CD4-positive, alpha-beta T cell treated with Interleukin-17A for 1 hour (primary cell): ENCODE measurements at places on chromosomes 4 and X.

DNA sequence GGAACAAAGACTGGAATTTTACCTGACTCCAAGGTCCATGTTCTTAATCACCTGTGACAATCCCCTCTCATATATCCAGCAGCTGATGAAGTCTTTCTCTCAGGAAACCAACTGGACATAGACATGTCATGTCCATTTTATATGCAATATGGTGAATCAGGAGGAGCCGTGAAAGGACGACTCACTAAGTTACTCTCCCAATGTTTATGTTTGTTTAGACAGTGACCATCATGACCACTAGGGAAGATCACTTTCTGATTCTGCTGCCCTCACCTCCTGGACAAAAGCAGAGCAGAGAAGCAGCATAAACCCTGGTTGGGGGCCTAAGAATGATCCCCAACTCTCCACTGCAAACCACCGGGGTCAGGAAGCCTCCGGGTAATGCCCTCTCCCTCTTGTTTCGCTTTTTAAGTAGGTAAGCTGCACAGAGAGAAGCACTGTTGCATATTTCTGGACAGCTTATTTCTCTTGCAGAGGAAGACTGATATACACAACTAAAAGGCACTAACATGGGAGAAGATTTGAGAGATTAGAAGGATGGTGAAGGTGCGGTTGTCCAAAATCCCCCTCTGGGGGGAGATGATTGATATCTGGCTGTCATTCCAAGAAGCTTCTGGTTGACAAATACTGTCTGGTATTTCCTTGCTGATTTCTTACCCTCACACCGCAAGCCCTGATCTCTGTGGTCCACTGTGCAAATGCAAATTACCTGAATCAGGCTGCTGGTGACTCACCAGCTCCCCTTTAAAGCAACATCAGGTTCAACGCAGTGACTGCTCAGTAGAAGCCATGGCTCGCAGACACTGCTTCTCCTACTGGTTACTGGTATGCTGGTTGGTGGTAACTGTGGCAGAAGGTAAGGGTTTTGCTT lies at the start of gene ODAPH:
Gene ODAPH, plus strand, starts transcription at position 773 of the 871 bp plus-strand sequence. Its CDS starts 17 bp downstream, at position 790.
- DNase-seq: peak; percentile 3

GRCh38 chr4:51909236-51909703 lies 66.3 kb downstream of the DCUN1D4 start:
- no peak for DNase-seq

GRCh38 chr4:85784947-85785346 lies 310.0 kb downstream of the ARHGAP24 start:
- no peak for DNase-seq

- DNase-seq: no peak
These were observed 7.8 kb upstream of the HPSE start for GRCh38 chr4:83342476-83342875.

DNA sequence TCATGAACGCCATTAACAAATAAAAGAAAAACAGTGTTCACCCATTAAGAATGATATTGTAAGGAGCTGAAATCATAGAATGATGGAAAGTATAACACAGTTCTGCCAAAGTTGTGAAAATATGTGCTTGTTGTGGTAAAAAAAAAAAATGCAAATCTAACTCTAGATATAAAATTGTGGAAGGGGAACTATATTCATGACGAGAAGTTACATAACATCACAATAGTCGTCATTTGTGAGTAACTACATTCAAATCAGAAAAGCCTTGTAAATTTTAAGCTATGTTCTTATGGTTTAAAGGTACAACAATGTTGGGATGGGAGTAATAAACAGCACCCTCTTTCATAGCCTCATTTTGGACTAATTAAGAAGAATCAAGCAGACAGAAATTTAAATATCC lies 57.6 kb upstream of the PRDM8 start:
- no peak for DNase-seq

- no peak for DNase-seq
These were observed 10.2 kb downstream of the CRLF2 start for GRCh38 chrX:1202251-1202650.

DNA sequence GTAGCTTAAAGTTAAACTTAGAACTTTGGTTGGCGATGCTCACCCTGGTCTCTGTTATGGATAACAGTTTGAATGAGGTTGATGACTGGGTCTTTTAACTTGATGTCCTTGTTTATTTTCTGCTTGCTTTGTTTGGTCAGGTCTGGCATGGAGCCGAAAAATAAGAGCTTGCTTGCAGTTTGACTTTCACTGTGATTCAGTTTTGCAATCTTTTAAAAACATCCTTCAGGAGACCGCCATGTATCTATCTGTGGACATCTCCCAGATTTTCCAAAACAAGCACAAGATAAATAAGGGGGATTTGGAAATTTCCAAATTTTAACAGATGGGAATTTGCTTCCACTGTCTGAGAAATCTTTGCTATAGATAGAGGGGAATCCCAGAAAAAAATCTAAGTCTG lies 246.7 kb downstream of the PALLD start:
- DNase-seq: no peak

GRCh38 chr4:79915246-79915645 lies 157.8 kb downstream of the ANTXR2 start:
- no peak for DNase-seq

- peak; percentile 46 for DNase-seq
These were observed 31.9 kb downstream of the F8A1 start for GRCh38 chrX:154918060-154918483.

DNA sequence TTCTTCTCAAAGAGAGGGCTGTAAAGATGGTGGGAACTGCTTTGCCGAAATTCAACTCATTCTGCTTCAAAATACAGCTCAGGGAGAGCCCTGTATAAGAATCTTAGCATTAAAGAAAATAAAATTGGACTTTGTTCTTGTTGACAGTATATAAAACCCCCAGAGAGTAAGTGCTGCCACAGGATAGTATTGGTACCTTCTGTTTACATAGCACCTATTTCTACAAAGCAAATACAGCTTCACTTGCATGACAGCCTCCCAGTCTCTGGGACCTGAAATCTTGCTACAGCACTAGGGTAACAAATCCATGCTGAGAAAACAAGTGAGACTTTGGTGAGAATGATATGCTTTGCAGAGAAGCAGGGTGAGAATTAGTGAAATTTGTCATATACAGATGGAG lies 428.6 kb downstream of the ADGRL3 start:
- DNase-seq: no peak

- peak; percentile 2 for DNase-seq
These were observed 88.8 kb downstream of the DGKK start for GRCh38 chrX:50381729-50382415.

GRCh38 chr4:138158746-138159297 lies 83.3 kb downstream of the SLC7A11 start:
- no peak for DNase-seq

- no peak for DNase-seq
These were observed 104.1 kb upstream of the GPRIN3 start for GRCh38 chr4:89411539-89412309.

DNA sequence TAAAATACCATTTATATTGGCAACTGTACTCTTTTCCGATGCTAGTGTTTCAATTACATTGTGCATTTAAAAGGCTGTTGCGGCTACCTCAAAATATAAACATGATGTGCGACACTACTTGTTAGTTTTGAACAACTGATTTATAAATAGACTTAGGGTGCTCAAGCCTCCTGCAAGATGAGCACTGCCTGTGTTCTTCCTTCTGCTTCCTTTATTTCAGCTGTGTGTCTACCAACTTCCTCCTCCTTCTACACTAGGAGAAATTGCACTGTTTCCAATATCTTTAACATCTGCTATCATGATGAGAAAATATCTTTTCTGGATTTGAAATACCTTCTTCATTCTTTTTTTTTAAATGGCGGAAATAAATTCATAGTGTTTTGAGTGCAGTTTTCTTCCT lies 24.0 kb downstream of the TET2 start:
- DNase-seq: no peak

- no peak for DNase-seq
These were observed 60.6 kb upstream of the CFAP47 start for GRCh38 chrX:35858906-35859305.

GRCh38 chrX:119041175-119041574 lies 31.6 kb upstream of the CT47C1 start:
- DNase-seq: no peak

- peak; percentile 24 for DNase-seq
These were observed 674 bp downstream of the SEC24B start for GRCh38 chr4:109434007-109434971.

- no peak for DNase-seq
These were observed 125.3 kb upstream of the CLNK start for GRCh38 chr4:10809905-10810304.

DNA sequence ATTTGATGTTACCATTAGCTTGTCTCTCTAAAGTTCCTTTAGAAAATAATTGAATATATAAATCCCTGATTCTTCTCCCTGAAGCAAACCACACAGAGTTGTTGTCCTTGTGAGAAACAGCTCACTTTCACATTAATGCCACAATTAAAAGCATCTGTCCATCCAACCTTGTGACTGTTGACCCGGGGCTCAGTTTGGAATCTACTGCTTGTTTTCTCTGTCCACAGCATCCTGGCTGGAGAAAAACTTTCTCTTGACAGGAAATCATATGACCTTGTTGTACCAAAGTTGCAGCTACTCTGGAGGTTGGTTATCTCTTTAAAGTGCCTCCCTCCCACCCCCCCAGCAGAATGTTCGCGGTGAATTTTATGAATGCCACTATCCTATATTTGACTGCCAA lies 3.1 kb downstream of the PRKG2 start:
- DNase-seq: no peak

- no peak for DNase-seq
These were observed 82.6 kb downstream of the LUZP4 start for GRCh38 chrX:115372152-115372551.

GRCh38 chr4:114773339-114773738 lies 174.7 kb downstream of the UGT8 start:
- DNase-seq: no peak

DNA sequence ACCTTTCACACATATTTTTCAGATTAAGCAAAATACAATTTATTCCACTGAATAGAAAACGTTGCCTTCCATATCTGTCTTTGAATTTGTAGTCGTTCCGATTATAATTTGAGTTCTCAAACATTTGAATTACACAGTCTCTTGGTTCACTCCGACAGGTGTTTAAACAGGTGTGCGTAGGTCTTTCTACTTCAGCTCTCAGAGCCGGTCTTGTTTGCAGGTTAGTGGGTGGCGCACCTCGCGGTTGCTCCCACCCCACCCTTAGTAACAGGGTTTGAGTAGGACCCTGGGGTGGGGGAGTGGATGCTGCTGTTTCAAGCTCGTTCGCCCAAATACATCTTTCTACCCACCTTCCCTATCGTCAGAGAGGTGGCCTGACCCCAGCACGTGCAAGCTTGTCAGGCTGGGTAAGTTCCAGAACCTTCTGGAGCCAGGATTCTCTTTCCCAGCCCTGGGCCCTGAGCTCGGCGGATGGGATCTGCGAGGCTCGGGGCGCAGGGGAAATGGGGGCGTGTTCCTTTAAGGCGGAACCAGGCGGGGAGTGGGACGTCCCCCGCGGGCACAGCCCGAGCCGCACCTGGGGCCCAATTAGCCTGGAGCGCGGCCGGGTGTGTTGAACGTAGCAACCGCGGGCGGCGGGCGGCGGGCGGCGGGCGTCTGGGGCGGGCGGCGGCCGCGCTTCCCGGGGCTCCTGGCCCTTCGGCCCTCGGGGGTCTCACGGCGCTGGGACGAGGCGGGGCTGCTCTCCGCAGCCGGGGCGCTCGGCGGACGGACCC lies at the start of gene FAM149A:
Gene FAM149A, plus strand, starts transcription at position 591 of the 776 bp plus-strand sequence.
- peak; percentile 26 for DNase-seq

DNA sequence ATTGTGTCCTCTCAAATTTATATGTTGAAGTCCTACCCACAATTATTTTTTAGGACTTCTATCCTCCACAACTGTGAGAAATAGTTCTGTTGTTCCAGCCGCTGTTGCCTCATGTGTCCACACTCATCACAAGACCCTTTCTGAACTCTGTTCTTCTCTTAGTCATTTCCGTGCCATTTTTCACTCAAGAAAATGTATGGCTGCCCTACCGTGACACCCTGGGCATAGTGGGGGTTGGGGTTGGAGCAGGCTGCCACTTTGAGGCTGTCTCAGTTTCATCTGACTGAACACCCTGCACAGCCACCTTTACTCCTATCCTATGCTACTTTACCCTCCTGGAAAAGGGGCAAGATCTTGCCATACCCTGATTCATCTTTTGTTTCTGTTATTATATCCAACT lies 319.1 kb downstream of the TENM3 start:
- no peak for DNase-seq

DNA sequence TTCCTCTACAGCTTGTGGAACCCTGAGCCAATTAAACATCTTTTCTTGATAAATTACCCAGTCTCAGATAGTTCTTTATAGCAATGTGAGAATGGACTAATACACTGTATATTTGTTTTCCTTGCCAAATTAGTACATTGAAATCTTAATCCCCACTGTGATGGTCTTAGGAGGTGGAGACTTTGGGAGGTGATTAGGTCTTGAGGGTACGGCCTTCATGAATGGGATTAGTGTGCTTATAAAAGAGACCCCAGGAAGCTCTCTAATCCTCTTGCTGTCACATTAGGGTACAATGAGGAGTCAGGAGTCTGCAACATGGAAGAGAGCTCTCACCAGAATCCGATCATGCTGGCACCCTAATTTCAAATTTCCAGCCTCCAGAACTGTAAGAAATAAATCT lies 86.6 kb downstream of the TIGD2 start:
- no peak for DNase-seq

- DNase-seq: no peak
These were observed 95.6 kb downstream of the TMA16 start for GRCh38 chr4:163590103-163590502.

DNA sequence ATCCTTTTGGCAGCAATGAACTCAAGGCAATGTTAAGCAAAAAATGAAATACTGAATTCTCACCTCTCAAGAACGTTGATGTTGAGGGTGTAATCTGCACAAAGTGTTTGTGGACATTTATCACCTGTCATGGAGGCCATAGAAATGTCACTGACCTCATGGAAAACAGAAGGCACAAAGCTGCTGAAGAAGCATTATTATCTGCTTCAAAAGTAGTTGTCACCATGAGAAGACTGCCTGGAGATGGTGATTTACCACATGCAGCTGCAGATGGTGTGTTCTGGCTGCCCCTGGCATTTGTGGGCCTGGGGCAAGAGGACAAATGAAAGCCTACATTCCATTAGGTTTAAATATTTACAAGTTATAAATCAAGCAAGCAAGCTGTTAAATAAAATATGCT lies 116.8 kb upstream of the RPS6KA3 start:
- DNase-seq: no peak

GRCh38 chrX:37388413-37388812 lies 39.2 kb downstream of the PRRG1 start:
- no peak for DNase-seq

GRCh38 chrX:108442901-108443464 lies 3.3 kb downstream of the COL4A5 start:
- DNase-seq: no peak

GRCh38 chr4:34176609-34177008 lies 2067.7 kb downstream of the ARAP2 start:
- no peak for DNase-seq

DNA sequence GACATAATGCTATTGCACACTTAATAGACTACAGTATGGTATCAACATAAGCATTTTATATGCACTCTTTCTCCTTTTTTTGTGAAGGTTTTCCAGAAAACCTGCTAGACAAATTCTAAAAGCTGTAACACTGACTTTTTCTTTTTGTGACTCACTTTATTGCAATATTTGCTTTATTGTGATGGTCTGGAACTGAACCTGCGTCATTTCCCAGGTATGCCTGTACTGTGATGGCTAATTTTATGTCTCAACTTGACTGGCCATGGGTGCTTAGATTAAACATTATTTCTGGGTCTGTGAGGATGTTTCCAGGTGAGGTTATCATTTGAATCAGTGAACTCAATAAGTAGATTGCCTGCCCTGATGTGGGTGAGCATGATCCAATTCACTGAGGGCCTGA lies 35.5 kb upstream of the LAMP2 start:
- no peak for DNase-seq

- DNase-seq: no peak
These were observed 534.3 kb downstream of the ADGRL3 start for GRCh38 chr4:61734409-61734808.
